ENCODE measurements at places on chromosomes 6 and 20.

- DNase-seq, result no peak
Measured at GRCh38 chr6:37160922-37161778, 8.8 kb upstream of the PIM1 start.

DNA sequence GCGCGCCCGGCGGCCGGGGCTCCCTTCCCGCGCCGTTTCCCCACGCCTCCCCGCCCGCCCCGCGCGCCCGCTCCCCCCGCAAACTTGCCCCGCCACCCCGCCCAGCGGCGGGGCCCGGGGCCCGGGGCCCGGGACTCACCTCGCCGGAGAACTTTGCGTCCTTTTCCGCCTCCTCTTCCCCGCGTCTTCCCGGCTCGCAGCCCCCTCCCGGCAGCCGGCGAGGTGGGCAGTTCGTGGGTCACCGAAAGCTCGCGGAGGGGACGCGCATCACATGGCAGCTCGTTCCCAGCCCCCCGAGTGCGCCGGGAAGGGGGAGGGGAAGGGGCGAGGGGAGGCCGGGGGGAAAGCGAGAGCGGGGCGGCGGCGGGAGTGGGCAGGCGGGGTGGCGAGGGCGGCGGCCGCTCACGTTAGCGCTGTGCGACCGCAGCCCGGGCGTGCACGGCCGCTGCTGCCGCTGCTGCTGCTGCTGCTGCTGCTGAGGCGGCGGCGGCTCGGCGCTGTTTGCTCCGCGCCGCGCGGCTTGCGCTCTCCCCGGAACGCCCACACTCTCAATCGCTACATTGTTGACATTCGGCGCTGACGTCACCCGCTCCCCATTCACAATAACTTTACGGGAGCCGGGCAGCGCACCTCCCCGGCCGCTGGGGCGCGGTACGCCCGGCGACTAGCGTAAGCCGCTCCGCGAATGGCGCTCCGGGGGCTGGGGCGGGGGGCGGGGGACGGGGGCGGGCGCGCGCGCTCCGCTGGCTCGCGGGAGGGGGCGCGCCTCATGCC is at the start of gene BACH2:
TSS of gene BACH2 (minus strand) at position 503 of the 774 bp plus-strand sequence. CDS start 287,999 bp downstream, outside the sequence.
- peak; percentile 39 for DNase-seq

DNA sequence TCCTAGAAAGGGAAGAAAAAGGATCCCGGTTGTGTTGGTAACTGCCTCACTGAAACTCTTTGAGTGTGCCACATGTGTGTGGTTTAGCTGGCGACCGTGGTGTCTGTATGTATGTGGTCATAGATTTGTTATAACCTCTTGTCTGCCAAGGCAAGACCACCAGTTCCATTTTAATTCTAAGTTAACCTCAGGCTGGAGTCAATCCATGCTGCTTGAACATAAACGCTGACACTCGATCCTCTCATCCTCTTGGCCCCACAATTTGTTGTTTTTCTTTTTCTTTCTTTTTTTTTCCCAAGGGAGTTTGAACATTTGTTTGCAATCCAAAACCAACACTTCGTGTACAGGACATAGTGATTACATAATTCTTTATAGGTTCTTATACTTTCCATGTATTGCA is 318.9 kb upstream of the JAG1 start:
- DNase-seq, result no peak

DNA sequence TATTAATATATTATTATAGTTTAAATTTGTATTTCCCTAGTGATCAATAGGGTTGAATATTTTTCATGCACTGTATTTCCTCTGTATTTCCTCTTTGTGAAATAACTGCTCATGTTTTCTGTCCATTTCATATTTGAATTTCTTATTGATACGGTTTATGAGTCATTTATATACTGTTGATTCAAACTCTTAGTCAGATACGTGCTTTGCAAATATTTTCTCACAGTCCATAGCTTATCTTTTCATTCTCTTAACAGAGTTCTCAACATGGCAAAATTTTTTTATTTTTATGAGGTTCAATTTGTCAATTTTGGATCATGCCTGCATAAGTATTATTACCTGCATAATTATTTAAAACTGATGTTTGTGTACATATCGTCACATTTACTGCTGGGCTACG is 329.6 kb downstream of the HAO1 start:
- no peak for DNase-seq

DNA sequence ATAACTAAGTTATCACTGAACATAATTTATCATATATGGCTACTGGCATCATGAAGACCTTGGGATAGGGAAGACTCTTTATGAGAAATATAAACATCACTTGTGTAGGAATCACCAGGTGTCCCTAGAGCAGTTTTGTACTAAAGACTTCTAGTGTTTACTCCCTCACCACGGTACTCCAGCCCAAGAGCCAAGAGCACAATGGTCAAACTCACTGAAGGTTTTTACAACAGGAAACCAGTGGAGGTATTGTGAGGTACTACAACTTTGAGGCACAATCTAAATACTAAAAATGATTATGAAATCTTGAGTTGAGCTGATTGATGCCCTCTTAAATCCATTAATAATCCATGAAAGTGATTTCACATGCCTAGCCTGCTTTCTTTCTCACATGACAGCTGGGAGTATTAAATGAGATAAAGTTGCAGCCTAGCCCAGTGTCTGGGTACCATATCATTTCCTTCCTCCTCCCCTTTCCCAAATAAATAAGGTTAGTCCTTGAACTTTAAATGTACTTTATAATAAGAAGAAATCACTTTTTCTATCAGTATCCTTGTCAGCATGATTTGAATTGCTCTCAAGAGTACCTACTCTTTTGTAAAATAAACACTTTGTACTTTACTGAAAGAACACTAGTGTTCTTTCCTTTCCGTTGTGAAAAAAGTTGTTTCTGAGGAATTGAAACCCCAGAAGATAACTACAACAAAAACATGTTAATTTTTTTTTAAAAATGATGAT is 26.5 kb downstream of the GLO1 start:
- no peak for DNase-seq

DNA sequence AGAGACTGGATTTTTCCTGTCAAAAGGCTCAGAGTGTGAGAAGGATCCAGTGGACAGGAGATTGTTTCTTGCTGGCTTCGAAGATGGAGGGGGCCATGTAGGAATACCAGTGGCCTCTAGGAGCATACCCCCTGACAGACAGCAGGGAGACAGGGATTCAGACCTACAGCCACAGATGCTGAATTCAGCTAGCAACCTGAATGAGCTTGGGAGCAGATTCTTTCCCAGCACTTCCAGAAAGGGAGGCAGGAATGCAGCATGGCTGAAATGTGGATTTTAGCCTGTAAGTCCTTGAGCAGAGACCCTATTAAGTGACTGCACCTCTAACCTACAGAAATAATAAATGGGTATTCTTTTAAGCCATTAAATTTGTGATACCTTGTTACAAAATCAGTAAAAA is 44.6 kb downstream of the STXBP5 start:
- DNase-seq, result no peak

GRCh38 chr6:165676435-165677068 is 13.5 kb upstream of the PDE10A start:
- DNase-seq, result no peak

DNA sequence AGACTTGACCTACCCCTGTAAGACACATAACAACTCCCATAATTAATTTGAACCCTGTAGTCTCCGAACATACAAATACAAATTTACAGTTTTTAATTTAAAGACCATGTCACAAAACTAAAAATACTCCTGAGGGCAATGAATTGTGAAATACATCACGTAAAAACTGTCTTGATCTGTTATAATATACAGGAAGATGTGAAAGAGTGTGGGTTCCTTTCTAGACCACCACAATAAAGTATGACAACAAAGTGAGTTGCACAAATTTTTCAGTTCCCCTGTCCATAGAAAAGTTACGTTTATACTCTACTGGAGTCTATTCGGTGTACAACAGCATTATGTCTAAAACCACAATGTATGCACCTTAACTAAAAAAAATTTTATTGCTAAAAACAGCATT is 11.0 kb upstream of the BLOC1S5 start:
- DNase-seq, result no peak

Measured in GM18507 (cell line).